Thymus (tissue), 14 donors: ENCODE measurements at places on chromosomes 7 and 10. TPM values are rescaled to one million over a fixed set of nuclear protein-coding genes. Genes with fewer than 3 reads are reported as not detected.

- no peak overlapping the region for H3K4me3 ChIP-seq
- DNase-seq = no peak
- no peaks in the 10 kb centered on the region for H3K27me3 ChIP-seq
- no peak overlapping the region for H3K27ac ChIP-seq
- no peaks in the 10 kb centered on the region for H3K4me1 ChIP-seq
Measured at GRCh38 chr10:116602648-116603400, 12.1 kb downstream of the PNLIPRP1 start.

The LOXL4 gene
- 0.99 TPM for total RNA-seq

- no peak overlapping the region for H3K27ac ChIP-seq
- H3K27me3 ChIP-seq = no peaks in the 10 kb centered on the region
- no peaks in the 10 kb centered on the region for H3K36me3 ChIP-seq
- no peak for DNase-seq
- H3K4me3 ChIP-seq = no peak overlapping the region
Measured at GRCh38 chr10:53453196-53453595, 680.6 kb upstream of the MBL2 start.

- no peak overlapping the region for H3K27ac ChIP-seq
- H3K36me3 ChIP-seq = no peaks in the 10 kb centered on the region
- DNase-seq = no peak
- H3K4me3 ChIP-seq = no peak overlapping the region
Measured at GRCh38 chr7:90777041-90777440, 180.9 kb downstream of the CDK14 start.

The MACC1 gene
- total RNA-seq = 2.2 TPM

DNA sequence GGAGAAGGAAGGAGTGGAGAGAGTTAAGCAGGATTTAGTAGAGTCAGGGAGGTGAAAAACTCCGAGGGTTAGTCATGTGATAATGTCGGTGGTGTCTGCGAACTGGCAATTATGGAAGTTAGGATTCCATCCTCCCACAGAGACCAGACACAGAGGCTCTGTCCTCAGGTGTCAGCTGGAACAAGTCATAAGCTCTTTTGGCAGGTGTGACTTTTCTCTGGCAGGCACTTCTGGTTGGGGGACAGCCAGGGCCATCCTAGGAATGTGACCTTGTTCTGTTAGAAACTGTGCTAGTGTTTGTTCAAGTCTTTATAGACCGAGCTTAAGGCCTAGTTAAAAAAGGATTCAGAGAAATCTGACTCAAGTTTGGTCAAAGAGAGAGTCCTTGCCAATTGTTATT is 371.0 kb downstream of the DPP6 start:
- H3K36me3 ChIP-seq = no peaks in the 10 kb centered on the region
- H3K27me3 ChIP-seq = no peaks in the 10 kb centered on the region
- H3K27ac ChIP-seq = no peak overlapping the region
- H3K4me1 ChIP-seq = no peaks in the 10 kb centered on the region
- no peak for DNase-seq

GRCh38 chr7:157293413-157293788 is 43.4 kb upstream of the DNAJB6 start:
- H3K4me3 ChIP-seq = no peak overlapping the region
- no peaks in the 10 kb centered on the region for H3K27me3 ChIP-seq
- H3K36me3 ChIP-seq = no peaks in the 10 kb centered on the region
- no peak for DNase-seq
- H3K4me1 ChIP-seq = no peaks in the 10 kb centered on the region

DNA sequence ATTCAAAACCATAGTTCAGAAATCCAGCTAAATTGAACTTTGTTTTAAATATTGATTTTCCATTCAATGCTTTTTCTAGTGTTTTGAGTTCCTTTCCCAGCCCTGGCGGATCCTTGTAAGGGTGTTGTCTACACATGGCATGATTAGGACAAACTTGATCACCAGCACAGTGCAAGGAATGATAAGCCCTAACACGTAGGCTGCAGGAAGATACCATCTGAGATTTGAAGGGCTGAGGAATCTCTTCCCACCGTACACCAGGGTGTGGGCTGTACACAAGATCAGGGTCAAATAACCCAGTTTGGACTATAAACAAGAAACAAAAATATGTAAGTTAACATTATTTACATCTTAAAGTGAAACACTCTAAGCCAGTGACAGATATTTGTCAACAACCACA is 27.4 kb downstream of the STEAP4 start:
- no peak for DNase-seq
- no peaks in the 10 kb centered on the region for H3K27me3 ChIP-seq
- H3K36me3 ChIP-seq = no peaks in the 10 kb centered on the region
- H3K27ac ChIP-seq = no peak overlapping the region
- H3K4me1 ChIP-seq = no peaks in the 10 kb centered on the region
- no peak overlapping the region for H3K4me3 ChIP-seq

The ZNF398 gene
- total RNA-seq = 6.9 TPM

The PARP12 gene
- total RNA-seq = 43.6 TPM

- no peaks in the 10 kb centered on the region for H3K27me3 ChIP-seq
- H3K4me3 ChIP-seq = no peak overlapping the region
- no peak overlapping the region for H3K27ac ChIP-seq
- no peaks in the 10 kb centered on the region for H3K4me1 ChIP-seq
- no peak for DNase-seq
- no peaks in the 10 kb centered on the region for H3K36me3 ChIP-seq
Measured at GRCh38 chr7:156380261-156380660, 260.3 kb upstream of the RNF32 start.

DNA sequence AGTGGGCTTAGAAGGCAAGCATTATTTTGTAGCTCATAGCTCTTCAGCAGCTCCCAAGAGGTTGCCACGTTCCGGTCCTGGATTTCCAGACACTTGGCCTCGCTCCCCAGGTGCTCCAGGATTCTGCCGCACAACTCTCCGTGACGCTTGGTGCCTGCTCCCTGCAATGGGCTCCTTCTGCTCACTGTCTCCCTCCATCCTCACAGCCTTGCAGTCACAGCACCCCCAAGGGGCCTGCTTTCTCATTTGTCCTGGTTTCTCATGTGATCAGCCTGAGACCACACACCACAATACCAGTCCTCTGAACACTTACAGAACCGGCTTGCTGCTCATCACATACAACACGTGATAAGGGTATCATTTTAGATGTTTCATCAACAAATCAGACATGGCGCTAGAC is 9.8 kb downstream of the IGFBP3 start:
- DNase-seq = no peak
- H3K4me3 ChIP-seq = no peak overlapping the region
- no peaks in the 10 kb centered on the region for H3K27me3 ChIP-seq
